Osteoblast (primary cell): ENCODE measurements at places on chromosomes 5 and 9. TPM values are rescaled to one million over a fixed set of nuclear protein-coding genes. Genes with fewer than 3 reads are reported as not detected.

DNA sequence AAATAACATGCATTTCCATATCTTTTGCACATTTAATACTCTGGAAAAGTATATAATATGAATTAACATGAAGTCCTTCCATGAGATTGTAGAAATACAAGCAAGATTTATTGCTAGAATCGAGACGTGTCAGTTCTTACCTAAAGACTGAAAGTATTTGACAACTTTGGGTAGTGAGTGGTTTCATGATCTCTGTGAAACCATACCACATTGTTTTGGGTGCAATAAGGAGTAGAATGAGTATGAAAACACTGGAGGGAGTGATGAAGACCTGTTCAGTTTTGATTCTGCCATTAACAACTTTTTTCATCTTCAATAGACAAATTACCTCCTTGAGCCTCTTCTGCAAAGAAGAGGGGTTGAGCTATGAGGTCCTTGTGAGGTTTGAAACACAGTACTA, 133.7 kb downstream of the NUDT12 start:
- peaks cover 72% of the 10 kb centered on the region for H3K4me1 ChIP-seq
- H3K27ac ChIP-seq, result peak overlapping the region; percentile 84
- H3K4me3 ChIP-seq, result no peak overlapping the region
- H3K36me3 ChIP-seq, result no peaks in the 10 kb centered on the region
- no peaks in the 10 kb centered on the region for H3K27me3 ChIP-seq

The DMGDH gene
- 7.2 and 9.7 TPM in 2 replicates for total RNA-seq

The FOXD4L4 gene
- total RNA-seq, result under 0.01 TPM in 2 replicates

The PCDHGA5 gene
- 2.5 and 2.7 TPM in 2 replicates for total RNA-seq

DNA sequence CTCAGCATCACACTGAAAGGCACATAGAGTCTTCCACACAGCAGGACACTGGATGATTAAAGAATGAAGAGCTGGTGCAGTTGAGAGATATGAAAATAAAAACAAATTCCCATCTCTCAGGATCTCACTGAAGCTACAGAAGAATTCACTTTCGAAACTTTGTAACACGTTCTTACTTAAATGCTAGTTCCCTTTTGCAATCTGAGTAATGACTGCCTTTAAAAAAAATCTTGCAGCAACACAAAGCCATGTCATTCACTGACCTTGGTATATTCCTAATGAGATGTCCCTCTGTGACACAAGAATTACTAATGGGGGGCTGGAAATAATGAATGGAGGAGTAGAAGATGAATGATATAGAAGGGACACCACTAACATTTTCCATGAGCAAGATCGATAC, 201.8 kb downstream of the GLIS3 start:
- H3K27me3 ChIP-seq, result no peaks in the 10 kb centered on the region
- no peaks in the 10 kb centered on the region for H3K36me3 ChIP-seq
- peak overlapping the region; percentile 86 for H3K27ac ChIP-seq
- H3K4me3 ChIP-seq, result no peak overlapping the region
- DNase-seq, result no peak
